Omental fat pad (tissue), 4 donors: ENCODE measurements at places on chromosomes 11 and 22.

DNA sequence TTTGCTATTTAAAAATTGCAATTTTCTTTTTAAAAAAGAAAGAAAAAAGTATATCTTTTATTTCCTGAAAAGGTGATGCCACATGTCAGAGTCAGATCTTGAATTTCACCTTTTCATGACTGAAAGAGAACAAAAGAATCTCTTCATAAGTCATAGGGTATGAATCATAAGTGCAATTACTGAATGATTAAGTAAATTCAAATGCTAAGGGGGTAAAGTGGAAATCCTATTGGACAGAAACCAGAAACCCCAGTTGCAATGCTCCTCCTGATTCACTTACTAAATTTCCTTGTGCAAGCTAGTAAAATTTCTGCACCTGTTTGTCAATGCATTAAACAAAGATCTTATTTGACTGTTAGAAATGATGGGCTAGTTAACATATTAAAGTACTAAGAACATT, 8.2 kb upstream of the PRRG4 start:
- no peak for DNase-seq

DNA sequence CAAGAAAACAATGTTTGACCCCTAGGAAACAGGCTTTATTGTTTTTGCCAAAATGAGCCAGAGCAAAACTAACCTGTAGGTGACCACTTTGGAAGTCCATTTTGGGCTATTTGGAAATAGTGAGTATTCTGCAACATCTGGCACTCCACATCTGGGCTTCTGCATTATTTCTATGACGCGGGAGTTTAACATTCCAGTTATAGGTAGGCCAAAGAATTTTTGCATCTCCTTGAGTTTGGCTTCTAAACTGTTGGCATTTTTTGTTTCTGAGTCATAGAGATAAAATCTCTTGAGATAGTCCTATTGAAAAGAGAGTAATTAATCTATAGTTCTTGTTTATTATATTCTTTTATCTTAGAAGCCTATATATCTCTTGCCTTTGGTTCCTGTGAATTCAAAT, 2.9 kb downstream of the MMP7 start:
- no peak for DNase-seq

DNA sequence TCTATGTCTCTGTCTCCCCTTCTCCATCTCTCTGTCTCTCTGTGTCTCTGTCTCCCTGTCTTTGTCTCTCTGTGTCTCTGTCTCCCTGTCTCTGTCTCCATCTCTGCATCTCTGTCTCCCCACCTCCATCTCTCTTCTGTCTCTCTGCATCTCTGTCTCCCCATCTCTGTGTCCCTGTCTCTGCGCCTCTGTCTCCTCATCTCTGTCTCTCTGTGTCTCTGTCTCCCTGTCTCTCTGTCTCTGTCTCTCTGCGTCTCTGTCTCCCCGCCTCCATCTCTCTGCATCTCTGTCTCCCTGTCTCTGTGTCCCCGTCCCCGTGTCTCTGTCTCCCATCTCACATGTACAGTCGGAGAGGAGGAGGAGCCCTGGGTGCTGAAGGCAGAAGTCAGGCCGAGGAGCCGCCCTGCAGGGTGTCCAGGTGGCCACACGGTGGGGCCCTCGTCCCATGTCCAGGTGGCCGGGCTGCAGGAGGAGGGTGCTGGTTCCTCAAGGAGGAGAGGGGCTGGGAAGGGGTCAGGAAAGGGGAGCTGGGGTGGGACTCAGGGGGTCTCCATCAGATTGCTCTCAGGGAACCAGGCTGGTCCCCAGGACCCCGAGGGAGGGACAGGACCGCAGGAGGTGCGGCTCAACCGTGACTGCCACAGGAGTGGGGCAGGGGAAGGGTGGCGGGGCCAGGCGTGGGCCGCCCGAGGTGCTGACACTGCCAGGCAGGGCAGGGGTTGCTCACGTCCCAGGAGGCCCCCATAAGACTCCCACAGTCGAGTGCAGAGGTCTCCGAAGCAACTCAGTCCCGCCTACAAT, 25.6 kb upstream of the TH start:
- DNase-seq, result peak; percentile 36

GRCh38 chr22:26452236-26453016, 23.4 kb downstream of the ASPHD2 start:
- DNase-seq, result no peak

GRCh38 chr11:16902781-16903378, 111.3 kb downstream of the PLEKHA7 start:
- DNase-seq, result no peak

- DNase-seq, result no peak
These were observed 15.8 kb downstream of the C11orf71 start for GRCh38 chr11:114384487-114384886.

DNA sequence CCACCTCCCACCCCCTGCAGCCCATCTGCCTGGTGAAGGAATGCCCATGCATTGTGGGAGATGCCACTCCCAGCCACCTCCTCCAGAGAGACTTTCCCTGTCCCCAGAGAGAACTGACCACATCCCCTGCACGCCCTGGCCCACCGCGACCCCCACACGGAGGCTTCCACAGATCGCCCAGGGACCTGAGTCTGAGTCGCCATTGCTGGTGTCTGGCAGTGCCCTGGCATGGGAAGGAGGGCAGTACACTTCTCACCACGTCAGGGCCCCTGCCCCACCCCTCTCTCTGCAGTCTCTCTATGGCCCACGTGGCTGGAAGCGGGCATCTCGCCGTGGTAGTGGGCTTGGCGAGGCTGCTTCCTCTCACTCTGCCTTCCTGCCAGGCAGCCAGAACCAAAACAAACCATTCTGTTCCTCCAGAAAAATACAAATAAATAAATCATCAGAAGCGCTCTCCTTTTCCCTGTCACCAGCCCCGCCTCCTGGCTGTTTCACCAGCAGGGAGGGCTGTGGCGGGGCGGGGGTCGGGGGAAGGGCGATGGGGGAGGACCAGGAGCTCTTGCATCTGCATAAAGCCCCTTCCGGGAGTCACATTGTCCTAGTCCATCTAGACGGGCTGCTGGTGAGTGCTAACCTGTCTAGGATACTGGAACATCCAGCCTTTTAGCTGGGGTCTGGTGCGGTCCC, 20.9 kb downstream of the SHISAL1 start:
- no peak for DNase-seq

DNA sequence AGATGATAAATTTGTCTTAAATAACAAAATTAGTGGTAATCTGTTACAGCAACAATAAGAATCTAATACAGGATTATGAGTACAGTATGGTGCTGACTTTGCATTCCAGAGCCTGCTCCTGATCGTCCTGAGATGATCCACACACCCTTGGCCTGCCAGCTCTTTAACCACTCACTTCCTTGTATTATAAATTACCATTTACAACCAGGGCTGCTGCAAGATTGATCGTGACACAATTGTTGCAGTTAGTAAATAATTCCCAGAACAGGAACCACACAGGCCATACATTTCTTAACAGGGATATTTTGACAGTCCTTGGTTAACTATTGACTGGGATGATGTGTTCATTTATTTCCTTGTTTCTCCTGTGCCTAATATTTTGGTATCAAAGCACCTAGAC, 3.8 kb upstream of the CBLIF start:
- no peak for DNase-seq

GRCh38 chr11:65394125-65394536, 7.7 kb downstream of the FRMD8 start:
- no peak for DNase-seq

- no peak for DNase-seq
These were observed 277.2 kb upstream of the PLET1 start for GRCh38 chr11:112537846-112538330.
